KG1 (cell line): ENCODE measurements at places on chromosomes 5 and 9.
A peak's percentile ranks its signal among the peaks of the same experiment; 100 is the strongest.

DNA sequence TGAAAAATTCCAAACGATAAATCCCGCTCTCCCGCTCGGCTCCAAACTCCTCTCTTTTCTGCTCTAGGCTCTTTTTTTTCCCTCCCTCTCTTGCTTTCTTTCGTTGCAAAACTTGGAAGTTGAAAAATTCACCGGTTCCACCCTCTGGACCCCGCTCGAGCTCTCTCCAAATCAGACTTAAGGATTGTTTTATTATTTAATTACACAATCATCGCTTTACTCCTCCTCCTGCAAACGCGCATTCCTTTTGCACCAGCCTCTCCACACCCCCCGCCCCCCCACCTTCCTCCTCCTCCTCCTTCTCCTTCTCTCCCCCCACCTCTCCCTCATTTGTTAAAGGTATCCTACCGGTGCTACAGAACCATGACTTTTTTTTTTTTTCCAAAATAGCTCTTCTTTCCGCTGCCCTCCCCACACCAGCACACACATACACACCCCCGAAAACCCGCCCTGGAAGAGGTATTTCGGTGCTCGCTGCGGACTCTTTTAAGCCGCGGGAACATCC, 535 bp upstream of the NFIB start:
- DNase-seq = no peak

DNA sequence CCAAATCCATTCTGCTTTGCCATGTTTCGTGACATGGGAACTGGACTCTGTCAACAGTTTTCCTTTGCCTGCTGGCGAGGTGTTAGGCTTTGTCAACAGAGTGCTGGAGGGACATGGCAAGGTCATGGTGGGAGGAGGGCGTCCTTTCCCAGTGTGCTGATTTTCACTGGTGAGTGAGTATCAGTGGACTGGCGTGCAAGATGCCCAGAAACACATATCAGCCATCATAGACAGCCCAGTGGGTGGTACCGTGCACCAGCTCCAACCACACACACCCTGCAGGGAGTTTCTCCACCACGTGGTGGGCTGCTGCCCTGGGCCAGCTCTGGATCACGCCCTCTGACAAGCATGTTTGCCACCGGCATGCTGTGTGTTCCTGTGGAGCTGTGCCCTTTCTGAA, 50.0 kb upstream of the ABL1 start:
- DNase-seq = no peak

GRCh38 chr5:52837068-52837467, 49.4 kb downstream of the ITGA1 start:
- no peak for DNase-seq

GRCh38 chr9:3299872-3300271, 225.9 kb downstream of the RFX3 start:
- peak; percentile 7 for DNase-seq

DNA sequence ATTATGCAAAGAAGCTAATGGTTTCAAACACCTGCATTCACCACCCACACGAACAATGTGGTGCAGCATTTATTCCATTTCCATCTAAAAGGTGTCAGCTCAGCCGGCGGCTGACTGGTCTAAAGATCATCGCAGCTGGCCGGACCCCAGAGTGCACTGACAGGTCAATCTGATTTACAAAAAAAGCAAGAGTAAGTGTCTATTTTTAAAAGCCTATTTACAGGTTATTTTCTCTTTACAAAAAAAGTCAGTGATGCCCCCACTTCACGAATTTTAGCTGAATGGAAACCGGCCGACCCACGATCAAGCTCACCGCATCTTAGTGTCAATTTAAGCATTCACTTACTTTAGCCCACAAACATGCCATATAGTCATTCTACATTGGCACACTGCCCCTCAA, 58.3 kb downstream of the SEMA4D start:
- no peak for DNase-seq

DNA sequence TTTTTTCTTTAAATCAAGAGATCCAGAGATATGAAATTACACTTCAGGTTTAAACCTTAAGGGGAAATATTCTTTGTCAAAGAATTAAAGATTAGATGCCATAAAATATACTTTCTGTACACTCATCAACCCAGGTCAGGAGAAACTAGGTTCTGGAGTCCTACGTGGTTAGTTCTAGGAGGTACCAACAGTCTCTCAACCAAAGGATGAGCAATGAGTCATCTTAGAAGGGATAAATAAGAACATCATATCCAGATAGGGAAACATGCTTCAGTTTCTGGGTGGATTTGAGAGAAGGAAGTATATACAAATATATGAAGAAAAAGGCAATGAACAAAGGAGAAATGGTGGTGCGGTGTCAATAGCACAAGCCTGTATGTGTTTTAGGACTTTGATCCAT, 98.2 kb downstream of the CSNK1G3 start:
- no peak for DNase-seq

- DNase-seq = no peak
These were observed 64.4 kb upstream of the POU5F2 start for GRCh38 chr5:93805616-93806379.

- DNase-seq = no peak
These were observed 47.7 kb upstream of the RPL26L1 start for GRCh38 chr5:172911628-172911880.

GRCh38 chr5:168853972-168854371, 274.8 kb upstream of the PANK3 start:
- DNase-seq = no peak

GRCh38 chr5:140011297-140011802, 31.7 kb downstream of the NRG2 start:
- no peak for DNase-seq

DNA sequence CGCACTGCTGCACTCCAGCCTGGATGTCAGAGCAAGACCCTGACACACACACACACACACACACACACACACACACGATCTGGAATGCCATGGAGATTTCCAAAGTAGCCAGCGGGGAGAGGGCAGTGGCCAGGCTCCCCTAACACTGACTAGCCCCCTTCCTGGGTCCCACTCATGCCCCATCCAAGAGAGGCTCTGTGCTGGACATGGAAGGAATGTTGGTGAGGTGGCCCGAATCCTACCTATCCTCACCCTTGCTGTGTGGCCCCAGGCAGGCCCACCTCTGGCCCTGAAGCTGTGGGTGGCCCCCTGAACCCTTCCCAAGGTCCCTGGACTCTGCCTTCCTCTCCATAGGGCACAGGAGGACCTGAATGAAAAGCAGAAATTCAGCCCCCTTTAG, 7.3 kb downstream of the BRD3 start:
- DNase-seq = no peak

GRCh38 chr9:27528076-27528885, 1.3 kb downstream of the MOB3B start:
- DNase-seq = no peak

DNA sequence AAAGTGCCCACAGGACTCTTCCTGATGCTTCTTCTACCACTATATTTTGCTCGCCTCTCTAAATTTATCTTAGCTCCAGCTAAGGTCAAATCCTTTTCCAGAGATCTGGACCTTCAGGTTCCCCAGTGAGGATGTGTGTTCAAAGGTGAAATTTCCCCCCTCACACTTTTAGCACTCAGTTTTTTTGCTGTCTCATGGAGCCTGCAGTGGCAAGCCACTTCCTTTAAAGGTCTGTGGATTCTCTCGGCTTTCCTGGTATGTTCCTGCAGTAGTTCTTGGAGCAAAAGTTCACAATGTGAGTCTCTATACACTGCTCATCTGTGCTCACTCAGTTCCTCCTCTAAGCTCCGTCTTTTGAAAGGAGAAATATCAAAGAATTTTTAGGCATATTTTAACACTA, 181.4 kb downstream of the LURAP1L start:
- DNase-seq = no peak

DNA sequence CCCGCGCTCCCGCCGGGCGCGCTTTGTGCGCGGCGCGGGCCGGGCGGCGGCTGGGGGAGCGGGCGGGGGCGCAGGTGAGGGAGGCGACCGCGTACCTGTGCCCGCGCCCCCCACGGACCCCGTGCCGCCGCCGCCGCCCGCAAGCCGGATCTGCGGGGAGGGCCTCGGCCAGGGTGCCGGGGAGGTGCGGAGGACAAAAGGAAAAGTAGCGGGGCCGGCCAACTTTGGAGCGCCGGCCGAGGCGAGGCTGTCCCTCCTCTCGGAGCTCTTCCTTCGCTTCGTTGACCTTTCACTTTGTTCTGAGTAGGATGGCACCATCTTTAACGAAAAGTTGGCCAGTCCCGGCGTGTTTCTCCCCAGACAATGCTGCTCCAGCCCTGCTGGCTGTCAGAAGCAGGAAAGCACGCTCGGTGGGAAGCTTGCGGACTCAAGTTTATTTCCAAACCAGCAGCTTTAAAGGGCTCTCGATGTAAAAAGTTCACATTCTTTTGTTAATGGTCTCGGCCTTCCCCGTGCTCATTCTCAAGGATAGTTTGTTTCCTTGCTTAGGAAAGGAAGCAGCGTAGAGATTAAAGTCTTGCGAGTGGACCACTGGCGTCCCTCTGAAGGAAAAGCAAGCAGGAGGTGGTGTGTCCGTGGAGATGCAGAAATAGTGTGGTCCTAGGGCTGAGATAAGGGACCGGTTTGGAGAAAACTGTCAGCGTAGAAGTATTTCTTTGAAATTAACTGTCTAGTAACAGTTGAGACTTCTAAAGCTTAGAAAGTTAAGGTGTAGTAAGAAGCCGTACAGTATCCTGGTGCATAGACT, 639 bp downstream of the EHMT1 start:
- DNase-seq = no peak

DNA sequence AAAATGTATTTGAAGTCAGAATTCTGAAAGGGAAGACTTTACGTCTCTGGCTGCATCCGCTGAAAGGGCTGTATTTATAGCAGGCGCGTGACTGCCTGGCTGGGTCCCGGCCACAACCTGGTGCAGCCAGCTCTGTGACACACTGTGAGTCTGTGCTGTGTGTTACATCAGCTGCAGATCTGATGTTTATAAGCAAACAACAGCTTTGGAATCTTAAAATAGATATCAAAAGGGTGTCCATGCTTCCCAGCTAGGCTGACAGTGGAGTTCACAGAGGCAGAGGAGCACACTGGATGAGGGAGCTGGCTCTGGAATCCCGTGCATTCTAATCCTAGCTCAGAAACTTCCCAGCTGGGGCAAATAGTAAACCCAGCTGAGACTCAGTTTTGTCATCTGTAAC, 433.4 kb upstream of the BRINP1 start:
- DNase-seq = no peak

GRCh38 chr9:127825319-127826051, 22.8 kb downstream of the FPGS start:
- DNase-seq = no peak

DNA sequence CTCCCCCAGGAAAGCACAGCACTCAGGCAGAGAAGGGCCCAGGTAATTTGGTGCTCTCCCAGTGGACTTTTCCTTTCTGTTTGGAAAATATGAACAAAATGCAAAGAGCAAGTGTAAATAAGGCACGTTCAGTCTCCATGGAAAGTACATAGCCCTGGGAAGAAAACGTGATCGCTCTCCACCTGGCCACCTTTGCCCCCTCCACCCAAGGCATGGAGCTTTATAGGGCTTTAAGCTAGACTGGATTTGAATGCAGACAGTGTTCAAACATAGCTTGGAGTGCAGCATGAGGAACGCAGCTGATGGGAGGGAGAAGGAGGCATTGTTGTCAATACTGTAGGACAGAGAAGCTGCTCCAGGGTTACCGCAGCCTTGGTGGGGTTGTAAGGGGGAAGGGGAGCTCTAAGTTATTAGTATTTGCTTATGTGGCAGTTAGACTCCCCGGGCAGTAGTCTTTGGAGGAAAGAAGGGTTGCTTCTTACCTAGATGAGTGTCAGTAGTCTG, 500.2 kb downstream of the SPOCK1 start:
- DNase-seq = no peak

- DNase-seq = no peak
These were observed 119.8 kb upstream of the TBC1D2 start for GRCh38 chr9:98375138-98375726.

DNA sequence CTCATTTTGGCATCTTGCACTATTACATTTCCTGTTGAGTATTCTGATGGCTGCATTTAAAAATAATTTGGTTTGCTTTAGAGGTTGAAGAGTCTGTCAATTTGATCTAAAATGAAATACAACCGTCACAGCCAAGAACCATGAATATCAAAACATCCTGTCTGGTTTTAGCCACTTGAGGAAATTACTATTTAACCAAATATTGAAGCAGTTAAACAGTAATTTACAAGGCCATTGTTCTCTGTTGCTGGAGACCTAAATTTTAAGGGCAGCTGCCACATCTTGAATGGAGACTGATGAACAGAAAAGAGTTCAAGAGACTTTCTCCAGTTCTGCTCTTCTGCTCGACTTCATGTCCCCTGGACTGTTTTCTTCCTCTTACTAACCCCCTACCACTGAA, 549.4 kb downstream of the LRRC70 start:
- no peak for DNase-seq

DNA sequence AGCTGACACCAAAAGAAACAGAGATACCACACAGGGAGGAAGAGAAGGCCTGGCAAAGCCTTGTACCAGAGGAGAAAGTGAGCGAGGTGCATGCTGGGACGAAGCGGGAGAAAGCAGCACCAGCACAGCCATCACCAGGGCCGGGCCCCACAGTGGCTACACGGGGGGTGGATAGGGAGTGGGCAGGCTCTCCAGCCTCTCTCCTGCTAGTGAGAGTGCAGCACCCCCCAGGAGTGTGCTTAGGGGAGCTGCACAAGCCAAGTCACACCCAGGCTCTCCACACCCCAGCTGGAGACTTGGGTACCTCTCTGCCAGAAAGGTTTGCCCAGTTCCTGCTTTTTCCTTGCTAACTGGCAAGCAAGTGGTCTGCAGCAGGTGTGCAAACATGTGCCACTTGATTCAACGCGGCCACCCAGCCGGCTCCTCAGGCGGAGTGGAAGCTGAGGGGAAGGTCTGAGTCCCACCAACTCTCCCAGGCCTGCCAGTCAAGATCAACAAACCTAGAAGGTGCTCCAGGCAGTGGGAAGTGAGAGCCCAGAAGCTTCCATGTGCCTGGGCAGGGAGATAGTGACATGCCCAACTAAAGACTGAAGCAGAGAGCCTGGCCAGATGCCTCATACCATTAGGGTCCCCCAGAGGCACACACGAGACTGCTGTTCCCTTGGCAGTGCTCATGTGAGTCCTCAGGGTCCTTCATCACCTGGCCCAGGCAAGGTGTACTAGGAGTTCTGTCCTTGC, 39.9 kb downstream of the BICD2 start:
- no peak for DNase-seq
